ENCODE measurements at places on chromosomes 6 and 20. TPM values are rescaled to one million over a fixed set of nuclear protein-coding genes. Genes with fewer than 3 reads are reported as not detected.
A peak's percentile ranks its signal among the peaks of the same experiment; 100 is the strongest.

TMEM200A gene
- total RNA-seq, result 10.3 TPM

SIRPB2 gene
- total RNA-seq, result 13.3 TPM

NRSN1 gene
- total RNA-seq, result not detected

MCHR2 gene
- not detected for total RNA-seq

DNA sequence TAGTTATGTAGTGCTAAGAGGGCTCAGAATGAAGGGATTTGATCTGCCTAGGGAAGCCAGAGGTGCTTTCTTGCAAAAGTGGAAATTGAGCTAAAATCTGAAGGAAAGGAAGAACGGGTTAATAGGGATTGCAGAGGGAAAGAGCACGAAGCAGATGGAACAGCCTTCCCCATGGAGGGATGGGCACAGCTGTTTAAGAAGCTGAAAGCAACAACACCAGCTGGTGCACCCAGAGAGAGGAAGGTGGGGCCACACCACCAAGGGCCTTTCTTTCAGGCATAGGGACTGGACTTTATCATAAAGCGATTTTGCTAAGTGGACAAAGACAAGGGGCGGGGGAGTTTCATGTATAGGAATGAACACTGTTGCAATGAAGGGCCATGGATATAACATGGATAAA, 65.8 kb upstream of the SNRPB2 start:
- DNase-seq, result no peak

DNA sequence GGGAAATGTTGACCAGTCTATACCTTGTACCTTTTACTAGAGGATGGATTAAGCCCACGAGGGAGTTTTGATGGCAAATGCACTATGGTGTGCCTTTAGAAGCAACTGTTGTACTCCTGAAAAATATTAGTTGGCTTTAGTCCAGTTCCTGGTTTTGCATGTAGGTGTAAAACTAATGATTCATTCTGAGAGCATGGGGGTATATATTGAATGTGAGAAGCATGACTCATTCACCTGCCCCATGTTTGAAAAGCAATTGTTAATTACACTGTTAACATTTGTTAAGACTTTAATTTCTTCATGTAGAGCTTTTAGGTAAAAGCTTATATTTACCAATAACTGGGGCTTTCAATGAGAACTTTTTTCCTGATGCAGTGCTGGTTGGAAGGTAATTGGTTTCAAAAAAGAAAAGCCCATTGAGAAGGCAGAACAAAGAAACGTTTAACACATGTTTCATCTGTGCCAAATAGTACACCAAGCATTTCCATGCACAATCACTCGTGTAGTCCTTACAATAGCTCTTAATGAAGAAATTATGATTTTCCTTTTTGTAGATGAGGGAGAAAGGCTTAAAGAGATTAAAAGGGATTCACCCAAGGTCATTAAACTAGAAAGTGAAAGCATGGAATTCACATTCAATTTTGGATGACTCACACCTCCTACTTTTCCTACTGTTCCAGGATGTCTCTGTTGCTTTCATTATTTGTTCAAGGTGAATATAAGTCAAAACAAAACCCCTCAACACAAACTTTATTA, 134.1 kb downstream of the CCDC170 start:
- DNase-seq, result no peak

GRCh38 chr6:105573138-105573537, 170.3 kb upstream of the PREP start:
- no peak for DNase-seq

DNA sequence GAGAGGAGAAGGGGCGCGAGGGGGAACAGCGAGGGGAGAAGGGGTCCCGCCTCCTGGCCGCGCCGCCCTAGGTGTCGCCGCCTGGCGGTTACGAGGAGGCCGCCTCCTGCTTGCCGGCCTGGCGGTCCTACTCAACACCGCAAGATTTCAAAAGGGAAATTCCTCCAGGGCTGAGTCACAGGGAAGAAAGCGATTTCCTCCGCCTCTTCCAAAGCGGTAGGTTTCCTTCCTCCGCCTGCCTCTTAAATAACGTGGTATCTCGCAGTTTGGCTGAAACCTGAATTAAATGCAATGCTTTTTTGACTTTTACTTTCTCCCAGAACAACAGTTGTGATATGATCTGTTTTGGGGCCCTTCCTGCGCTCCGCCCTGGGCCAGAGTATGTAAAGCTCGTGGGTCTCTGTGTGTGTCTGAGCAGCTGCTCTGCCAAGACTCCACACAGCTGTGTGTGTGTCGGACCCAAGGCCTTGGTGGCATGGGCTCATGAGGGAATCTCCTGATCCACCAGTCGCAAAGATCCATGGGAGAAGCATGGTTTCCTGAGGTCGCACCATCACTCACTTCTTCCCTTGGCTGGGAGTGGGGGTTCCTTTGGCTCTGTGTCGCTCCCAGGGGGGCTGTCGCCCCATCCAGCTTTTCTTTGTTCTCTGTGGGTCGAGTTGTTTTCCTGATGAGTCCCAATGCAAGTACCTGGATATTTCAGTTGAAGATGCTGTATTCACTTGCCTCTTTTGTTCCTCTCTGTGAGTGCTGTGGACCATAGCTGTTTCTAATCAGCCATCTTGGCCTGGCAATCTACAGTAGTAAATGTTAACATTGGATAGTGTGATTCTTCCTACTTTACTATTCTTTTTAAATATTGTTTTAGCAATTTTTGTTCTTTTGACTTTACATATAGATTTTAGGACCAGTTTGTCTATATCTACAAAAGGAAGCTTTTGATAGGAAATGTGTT, 31.6 kb upstream of the NOTCH4 start:
- peak; percentile 92 for DNase-seq

DNA sequence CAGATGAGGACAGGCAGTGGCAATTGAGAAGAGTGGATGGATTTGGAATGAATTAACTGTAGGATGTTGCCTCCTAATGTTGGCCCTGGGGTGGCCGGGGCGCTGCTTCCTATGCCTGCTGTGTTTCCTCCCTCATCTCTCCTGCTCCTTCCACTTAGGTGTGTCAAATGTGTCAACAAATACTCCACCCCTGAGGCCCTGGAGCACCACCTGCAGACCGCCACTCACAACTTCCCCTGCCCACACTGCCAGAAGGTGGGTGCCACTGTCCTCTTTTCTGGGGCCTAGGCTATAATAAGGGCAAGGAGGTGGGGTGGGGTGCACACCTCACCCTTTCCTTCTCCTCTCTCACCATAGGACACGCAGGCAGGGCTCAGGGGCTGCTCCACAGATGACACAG, 30.0 kb upstream of the CHMP4B start:
- peak; percentile 42 for DNase-seq

DNA sequence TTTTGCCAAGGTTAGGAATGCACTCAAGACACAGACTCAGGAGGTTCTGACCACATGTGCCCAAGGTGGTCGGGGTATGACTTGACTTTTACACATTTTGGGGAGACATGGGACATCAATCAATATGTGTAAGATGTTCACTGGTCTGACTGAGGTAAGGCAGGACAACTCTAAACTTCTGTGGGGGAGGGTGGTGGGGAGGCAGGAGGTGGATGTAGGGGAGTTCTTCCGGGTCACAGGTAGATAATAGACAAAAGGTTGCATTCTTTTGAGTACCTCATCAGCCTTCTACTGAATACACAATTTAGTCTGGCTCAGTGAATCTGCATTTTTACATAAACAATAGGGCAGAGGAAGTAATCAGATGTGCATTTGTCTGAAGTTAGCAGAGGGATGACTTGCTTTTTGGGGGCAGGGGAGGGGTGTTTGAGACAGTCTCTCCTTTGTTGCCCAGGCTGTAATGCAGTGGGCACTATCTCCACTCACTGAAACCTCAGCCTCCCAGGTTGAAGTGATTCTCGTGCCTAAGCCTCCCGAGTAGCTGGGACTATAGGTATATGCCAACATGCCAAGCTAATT, 10.9 kb downstream of the ECHDC1 start:
- DNase-seq, result no peak

Measured in posterior vena cava (tissue), 2 donors.